COLO829 (cell line): ENCODE measurements at places on chromosomes 11 and 22.
A peak's percentile ranks its signal among the peaks of the same experiment; 100 is the strongest.

- DNase-seq: no peak
These were observed 2.1 kb downstream of the LGALS12 start for GRCh38 chr11:63508009-63508408.

DNA sequence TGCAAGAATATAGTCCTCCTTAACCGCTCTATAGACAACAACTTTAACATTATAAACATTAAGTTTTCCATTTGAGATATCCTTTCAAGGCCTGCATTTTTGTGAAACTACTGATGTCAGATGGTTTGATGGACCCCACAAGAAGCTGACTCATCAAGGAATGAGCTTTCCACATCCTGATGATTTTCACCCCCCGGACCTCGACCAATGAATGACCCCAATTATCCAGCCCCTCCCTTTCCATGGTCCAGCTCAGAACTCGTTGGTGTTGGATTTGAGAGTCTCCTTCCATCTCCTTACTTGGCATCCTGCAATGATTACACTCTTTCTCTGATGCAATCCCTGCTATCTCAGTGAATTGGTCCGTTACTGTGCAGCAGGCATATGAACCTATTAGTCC lies 31.8 kb upstream of the GUCY1A2 start:
- DNase-seq: no peak

DNA sequence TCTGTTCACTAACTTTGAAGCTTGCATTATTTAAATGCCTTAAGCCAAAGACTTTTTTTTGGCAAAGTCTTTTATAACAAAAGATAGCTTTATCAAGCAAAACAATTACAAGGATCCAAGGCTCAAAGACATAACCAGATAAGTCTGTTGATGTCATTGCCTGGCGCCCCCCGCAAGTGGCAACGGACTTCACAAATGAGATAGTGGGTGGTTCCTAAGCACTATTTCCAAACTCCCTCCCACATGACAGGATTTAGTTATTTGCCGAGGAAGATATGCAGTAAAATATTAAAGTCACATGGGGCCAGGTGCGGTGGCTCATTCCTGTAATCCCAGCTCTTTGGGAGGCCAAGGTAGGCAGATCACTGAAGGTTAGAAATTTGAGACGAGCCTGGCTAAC lies 194.2 kb upstream of the DDI1 start:
- DNase-seq: no peak

DNA sequence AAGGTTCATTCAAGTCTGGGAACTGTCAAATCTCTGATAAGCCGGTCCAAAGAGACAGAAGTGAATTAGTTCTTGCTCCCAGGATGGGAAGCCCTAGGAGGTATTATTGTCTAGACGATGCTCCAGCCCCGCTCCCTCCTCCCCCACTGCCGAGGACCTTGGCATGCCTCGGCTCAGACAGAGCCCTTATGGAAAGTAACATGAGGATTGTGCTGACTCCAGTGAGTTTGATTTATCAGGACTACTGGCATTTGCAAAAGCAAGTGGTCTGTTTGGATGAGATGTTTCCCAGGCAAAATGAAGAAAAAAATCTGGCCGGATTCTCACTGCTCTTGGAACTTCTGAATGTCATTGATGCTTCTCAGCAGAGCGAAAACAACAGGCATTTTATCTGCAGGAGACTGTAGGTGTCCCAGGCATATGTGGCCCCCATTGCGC lies 341.0 kb downstream of the ETS1 start:
- DNase-seq: no peak

DNA sequence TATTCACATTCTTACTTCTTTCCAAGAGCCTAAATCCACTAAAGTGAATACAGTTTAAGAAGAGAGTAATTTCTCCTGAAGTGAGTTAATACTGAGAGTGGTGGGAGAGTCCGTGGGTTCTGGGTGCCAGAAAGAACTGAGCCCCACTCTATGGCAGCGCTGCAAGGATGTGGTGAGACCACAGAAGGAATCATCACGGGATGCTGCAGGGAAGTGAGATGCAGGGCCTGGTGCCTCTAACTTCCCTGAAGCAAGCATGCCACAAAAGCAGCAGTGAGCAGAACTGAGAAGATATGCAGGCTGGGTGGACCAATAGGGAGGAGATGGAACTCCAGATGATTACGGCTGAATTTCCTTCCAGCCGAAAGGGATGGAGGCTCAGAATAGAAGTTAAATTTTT lies 5.0 kb upstream of the MMP12 start:
- DNase-seq: no peak

DNA sequence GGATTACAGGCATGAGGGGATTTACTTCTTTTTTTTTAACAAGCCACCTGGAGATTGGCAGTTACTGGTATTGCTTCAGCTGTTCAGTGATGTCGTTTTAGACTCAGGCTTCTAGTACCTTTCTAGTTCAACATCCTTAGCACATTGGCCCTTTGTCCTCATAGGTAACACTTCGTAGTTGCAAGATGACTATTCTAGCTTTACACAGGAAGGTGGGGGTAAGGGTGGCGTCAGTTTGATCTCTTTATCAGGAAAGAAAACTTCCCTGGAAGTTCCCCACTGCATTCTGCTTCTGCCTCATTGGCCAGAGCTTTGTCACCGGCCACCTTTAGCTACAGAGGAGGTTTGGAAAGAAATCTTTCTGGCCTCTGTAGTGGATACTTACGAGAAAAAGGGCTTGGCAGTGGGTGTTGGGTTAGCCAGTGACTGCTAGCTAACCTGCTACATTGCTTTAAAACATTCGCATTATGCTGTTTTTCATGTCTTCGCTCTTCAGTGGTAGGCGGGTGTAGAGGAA lies 40.7 kb downstream of the SFI1 start:
- no peak for DNase-seq

- DNase-seq: no peak
These were observed 113.6 kb downstream of the DYNC2H1 start for GRCh38 chr11:103222806-103223205.

- DNase-seq: no peak
These were observed 2.6 kb upstream of the SLC5A1 start for GRCh38 chr22:32040324-32040904.

- no peak for DNase-seq
These were observed 12.2 kb downstream of the DGCR2 start for GRCh38 chr22:19110064-19110458.

DNA sequence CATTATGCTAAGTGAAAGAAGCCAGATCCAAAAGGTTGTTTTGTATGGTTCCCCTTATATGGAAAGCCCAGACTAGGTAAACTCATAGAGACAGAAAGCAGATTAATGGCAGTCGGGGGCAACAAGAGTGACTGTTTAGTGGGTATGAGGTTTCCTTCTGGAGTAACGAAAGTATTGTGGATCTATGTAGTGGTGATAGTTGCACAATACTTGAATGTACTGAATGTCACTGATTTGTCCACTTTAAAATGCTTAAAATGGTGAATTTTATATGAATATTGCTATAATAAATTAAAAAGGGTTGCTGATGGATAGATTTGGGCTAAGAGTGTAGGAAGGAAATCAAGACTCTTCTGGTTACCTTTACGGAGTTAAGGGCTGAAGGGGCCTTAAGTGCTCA lies 10.0 kb upstream of the SGSM1 start:
- DNase-seq: no peak

GRCh38 chr22:25403284-25403810 lies 161.1 kb upstream of the GRK3 start:
- no peak for DNase-seq

DNA sequence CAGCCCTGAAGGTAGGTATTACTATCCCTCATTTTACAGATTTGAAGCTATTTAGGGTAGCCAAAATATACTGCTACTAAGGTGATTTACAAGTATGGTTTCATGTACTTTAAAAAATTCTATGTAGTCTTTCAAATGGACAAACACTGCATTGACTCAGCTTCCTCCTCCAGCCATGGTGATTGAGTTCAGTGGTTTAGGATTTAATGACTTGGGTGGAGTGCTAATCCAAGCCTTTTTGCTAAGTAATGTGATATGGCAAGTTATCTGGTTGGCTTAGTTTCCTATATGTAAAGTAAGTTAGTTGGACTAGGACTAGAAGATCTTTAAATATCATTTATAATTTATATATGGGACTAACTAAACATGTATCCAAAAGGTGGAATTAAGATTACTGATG lies 77.9 kb downstream of the ARHGAP20 start:
- DNase-seq: no peak

GRCh38 chr11:22670830-22671229 lies 4.4 kb downstream of the GAS2 start:
- DNase-seq: peak; percentile 42

DNA sequence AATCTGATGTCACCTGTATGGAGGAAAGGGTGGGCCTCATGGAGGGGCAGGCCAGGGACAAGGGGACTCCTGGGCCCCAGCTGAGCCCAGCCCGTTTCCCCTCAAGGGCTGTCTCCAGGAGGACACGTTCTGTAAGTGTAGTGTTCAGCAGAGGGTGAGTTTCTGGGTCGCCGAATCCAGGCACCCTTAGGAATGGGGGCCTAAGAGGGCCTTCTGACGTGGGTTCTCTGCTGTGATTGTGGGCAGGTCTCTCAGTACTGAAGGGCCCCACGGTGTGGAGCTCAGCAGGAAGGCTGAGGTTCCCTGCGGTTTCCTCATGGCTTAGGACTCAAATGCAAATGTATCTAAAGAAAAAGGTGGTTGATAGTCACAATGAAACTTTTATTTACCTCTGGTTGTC lies 6.5 kb downstream of the PTDSS2 start:
- DNase-seq: no peak

DNA sequence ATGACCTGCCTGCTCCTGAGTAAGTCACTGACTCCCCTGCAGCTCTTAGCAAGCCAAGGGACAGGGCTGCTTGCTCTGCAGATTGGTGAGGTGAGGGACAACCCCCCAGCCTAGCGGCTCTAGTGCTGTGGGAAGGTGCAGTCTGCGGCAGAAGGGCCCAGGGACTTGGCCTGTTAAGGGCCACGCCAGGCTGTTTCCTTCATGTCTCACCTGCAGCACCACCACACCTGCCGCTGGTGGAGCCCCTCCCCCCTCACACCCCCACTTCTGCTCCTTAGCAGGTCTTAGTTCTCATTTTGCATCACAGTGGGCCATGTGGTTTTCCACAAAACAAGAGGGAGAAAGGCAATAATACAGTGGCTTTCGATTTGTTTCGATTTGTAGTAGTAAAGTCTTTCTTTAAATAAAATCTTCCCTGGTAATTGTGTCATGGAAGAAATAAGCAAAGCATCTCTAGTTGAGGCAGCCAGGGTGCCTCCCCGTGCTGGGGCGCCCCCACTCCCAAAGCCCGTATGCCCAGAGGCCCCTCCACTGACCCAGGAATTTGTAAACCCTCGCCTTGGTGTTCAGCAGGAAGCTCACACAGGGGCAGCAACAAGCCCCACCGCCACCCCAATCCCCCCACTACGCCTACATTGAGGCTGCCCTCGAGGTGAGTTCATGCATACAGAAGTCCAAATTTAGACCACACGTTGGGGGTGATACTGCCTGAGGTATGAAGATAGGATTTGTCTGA lies 86.5 kb upstream of the CLDN5 start:
- DNase-seq: no peak

- no peak for DNase-seq
These were observed 229.9 kb downstream of the MN1 start for GRCh38 chr22:27571463-27572277.

DNA sequence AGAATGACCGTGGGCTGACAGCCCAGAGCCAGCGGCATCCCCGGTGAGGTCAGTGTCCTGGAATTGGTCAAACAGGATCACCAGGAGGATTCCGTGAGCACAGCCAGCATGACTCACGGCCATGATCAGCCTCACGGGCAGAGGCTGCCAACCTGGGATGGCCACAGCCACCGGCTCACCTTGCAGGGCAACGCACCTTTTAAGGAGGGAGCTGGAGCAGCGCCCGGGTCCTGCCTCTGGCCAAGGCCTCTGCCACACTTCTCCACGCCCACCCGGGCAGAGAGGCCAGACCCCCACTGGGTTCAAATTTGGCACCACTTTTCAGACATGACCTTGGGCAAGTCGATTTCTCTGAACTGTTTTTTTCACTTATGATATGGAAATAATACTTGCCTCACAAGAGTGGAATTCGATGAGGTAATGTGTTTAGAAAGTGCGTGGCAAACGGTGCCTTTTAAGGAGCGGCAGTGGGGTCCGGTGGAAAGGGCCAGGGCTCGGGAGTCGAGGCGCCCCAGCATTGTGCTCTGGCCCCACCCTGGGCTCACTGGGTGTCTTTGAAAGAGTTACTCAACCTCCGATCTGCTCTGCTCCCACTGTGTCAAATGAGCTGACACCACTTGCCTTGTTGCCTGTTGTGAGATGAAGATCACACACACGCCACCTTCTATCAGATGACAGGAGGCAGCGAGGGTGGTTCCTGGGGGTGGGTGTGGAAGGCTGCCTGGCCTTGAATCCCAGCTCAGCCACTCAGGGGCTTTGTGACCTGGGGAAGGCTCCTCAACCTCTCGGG lies 16.0 kb downstream of the TXN2 start:
- no peak for DNase-seq

- DNase-seq: no peak
These were observed 780 bp upstream of the ALDH3B2 start for GRCh38 chr11:67675058-67675747.

GRCh38 chr11:111632516-111633220 lies 30.4 kb downstream of the SIK2 start:
- no peak for DNase-seq

- no peak for DNase-seq
These were observed 22.1 kb upstream of the PEX26 start for GRCh38 chr22:18055619-18056160.

GRCh38 chr11:1570896-1571759 lies 943 bp downstream of the DUSP8 start:
- no peak for DNase-seq

- DNase-seq: no peak
These were observed 161.8 kb upstream of the B3GAT1 start for GRCh38 chr11:134573857-134574256.

- no peak for DNase-seq
These were observed 156.3 kb upstream of the SESN3 start for GRCh38 chr11:95387325-95387724.

DNA sequence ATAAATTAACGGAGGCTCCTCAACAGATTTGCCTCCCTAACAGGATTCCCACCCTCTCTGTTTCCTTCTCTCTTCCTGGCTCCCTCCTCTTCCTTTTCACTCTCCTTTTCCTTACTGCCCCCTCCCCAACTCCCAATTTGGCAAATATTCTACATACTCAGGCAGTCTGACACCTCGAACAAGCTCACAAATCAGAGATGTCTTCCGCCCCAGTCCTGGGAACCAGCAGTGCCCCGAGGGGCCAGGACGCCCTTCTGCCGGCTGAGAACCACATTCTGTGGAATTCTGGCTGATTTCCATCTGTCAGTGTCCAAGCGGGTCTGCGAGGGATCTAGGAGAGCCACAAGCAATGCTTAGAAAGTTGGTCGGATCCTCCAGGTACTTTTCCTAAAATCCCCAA lies 94.0 kb downstream of the NTM start:
- no peak for DNase-seq

GRCh38 chr11:73257342-73258103 lies 14.6 kb upstream of the P2RY6 start:
- DNase-seq: no peak

GRCh38 chr11:112554586-112554985 lies 293.9 kb upstream of the PLET1 start:
- DNase-seq: no peak

DNA sequence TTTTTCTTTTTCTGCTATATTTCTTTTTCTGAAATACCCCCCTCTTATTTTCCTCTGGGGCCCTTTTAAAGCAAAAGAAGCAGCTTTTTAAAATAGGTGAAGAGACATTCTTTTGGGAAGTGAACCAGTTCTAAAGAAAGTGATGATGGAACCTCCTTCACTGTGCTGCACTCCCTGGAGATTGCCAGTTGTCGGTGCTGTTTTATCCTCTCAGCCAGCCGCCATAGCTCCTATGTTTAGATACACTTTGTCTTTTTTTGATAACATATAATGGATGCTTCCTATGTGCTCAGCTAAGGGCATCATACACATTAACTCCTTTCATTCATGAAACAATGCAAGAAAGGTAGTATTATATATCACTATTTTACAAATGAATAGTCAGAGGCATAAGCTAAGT lies 14.0 kb downstream of the CFAP300 start:
- DNase-seq: peak; percentile 15
